ENCODE measurements at places on chromosomes 5 and 9.

DNA sequence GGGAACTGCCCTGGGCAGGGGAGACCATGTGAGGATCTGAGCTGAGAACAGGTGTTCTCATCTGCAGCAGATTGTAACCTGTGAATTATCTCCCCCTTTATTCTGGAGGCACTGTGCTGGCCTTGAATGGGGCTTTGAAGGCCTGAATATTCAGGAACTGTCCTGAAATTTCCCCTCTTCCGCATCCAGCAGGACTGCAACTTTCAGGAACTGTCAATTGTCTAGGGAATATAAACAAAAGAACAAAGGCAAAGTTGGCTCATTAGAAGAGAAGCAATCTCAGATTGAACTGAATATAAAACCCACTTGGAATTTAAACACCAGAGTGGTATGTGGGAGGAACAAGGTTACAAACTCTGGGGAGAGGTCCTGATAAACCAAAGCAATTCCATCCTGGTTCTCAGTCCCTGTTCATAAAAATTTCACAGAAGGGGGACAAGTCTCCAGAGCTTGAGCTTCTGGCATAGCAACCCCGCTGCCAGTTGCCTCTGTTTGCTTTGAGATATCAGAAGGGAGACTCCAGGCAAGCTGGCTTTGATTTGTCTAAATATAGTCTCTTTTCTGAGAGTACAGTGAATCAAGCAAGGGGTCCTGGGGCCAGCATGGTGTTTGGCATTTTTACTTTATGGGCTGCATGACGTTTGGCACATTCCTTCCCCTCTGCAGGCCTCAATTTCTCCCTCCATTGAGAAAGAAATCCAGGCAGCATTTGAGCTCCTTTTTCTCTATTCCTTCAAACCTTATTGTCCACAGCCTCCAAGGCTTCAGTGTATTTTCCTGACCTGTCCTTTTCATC, 47.5 kb downstream of the ADRB2 start:
- DNase-seq: no peak

GRCh38 chr9:14866200-14866749, 44.0 kb downstream of the FREM1 start:
- DNase-seq: no peak

DNA sequence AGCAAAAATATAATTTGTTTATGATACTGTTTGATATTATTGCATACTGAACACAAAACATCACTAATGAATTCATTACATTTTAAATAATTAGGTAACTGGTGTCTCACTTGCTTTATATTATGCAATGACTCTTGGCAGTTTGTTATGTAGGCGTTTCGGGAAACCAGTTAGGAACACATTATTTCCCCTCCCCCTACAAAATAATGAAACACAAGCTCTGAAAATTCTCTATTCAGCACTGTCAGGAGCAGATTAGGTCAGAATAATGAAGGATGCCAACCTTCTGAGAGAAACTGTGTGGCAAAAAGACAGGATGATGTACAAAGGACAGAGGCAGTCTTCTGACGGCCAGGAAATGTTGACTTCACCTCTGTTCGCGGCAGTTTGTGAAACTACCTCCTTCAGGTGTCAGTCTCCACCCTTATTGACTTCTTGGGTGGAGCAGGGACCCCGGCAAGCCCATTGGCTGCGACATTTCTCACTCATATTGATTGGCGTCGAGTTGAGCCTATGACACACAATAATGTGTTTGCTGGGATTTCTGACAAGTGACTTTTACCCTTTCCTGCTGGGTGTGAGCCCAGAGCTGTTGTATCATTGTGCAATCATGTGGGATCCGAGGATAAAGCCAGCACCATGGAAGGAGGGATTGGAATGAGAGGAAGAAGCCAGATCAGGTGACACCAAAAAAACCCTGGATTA, 33.9 kb downstream of the SH3PXD2B start:
- DNase-seq: peak; percentile 80

- no peak for DNase-seq
Observed at GRCh38 chr5:157750320-157750719, 6.8 kb downstream of the LSM11 start.

DNA sequence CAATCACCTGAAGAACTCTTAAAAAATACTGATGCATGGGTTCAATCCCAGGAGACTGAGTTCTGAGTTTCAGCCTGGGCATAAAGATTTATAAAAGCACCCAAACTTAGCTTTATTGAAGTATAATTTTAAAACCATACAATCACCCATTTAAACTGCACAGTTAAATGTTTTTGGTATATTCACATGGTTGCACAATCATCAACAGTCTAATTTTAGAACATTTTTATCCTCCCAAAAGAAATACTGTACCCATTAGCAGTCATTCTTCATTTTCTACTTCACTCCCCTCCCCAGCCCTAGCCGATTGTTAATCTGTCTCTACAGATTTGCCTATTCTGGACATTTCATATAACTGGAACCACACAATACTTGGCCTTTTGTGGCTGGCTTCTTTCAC, 141.7 kb downstream of the ARSB start:
- no peak for DNase-seq

- DNase-seq: no peak
Observed at GRCh38 chr9:8730618-8731017, 931.0 kb upstream of the DMAC1 start.

GRCh38 chr5:139577689-139578290, 16.7 kb downstream of the UBE2D2 start:
- no peak for DNase-seq

- DNase-seq: no peak
Observed at GRCh38 chr5:154740483-154740882, 14.7 kb upstream of the LARP1 start.

DNA sequence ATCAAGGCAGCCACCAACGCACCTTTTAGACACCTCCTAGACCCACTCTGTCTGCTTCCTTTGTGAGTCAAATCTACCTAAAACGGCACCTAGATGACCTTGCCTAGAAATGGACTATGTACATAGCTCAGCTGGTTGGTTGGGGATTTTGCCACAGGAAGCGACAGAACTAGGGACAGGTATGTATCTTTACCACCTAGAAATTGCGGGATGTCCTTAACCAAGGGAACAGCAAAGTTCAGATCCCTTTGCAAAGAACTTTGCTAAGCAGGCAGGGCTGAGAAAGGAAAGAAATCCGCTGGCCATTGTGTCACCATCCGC, 2.0 kb upstream of the ENC1 start:
- no peak for DNase-seq

GRCh38 chr5:95727764-95728191, 3.4 kb upstream of the RHOBTB3 start:
- DNase-seq: no peak

- no peak for DNase-seq
Observed at GRCh38 chr9:87359264-87359663, 138.4 kb upstream of the DAPK1 start.

- peak; percentile 28 for DNase-seq
Observed at GRCh38 chr5:146794326-146795029, 84.1 kb downstream of the PPP2R2B start.

DNA sequence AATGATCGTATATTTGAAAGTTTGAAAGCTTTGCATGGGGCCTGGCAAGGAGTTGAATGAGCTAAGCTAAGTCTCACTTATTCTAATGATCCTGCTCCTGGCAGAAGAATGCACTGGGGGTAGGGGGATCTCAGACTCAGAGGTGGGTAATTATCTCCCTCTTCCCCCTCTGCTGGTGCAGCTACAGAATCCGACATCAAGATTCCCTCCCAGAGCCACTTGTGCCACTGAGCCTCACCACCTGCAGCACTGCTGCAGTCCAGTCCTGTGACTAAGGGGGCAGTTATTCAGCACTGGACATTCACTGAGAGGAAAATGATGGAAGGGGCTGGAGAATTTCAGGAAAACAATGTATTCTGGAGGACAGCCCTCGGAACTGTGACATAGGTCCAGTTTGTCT, 205.8 kb downstream of the DEPDC1B start:
- DNase-seq: no peak

DNA sequence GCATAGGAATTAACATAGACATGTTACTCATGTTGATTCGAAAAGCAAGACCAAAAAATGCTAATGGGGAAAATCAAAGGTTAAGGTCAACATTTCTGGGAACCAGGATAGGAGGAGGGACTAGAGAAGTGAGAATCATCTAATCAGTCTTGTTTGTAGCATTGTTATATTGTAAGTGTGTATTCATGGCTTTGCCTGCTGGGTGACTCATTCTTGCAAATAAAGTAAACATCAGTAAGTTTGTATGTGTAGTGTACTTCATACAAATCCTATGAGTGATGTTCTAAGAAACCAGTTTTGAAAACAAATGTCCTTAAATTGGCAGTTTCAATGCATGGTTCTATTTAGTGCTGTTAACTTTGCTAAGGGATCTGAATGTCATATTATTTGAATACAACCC, 79.0 kb upstream of the TMEM252 start:
- no peak for DNase-seq
